Prostate gland (tissue), 2 donors: ENCODE measurements at places on chromosomes 4 and X.

DNA sequence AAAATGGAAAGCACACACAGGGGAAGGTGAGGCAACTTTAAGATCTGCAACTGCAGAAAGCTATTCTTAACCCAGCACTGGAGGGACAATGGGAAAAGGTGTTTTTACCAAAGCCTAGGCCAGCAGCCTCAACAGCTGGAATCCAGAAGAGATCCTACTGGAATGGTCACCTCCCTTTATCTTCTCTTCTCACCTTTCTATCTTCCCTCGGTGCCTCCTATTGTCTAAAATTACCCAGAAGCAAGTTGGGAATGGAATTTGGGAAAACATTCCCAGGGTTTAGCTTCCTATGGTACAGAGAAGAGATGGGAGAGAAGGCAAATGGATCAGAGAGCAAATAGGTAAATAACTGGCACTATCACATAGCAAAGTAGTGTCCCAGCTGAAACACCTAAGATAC is 73.1 kb downstream of the TIGD2 start:
- no peak for DNase-seq

DNA sequence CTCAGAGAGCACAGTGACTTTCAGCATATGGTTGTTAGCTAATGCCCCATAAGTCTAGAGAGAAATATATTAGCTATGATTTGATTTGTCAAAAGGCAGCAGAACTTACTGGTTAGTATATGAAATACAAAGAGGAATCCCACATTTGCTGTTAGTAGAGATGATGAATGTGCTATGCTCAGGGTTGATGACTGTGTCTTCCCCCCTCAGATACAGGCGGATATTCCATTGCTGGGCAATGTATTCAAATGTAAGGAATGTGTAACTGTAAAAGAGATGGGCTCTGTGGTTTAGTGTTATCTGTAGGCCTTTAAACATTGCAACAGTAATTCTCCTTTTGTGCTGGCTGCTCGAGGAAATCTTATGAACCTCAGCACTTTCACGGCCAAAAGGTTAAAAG is 528.9 kb upstream of the ARX start:
- DNase-seq: no peak

DNA sequence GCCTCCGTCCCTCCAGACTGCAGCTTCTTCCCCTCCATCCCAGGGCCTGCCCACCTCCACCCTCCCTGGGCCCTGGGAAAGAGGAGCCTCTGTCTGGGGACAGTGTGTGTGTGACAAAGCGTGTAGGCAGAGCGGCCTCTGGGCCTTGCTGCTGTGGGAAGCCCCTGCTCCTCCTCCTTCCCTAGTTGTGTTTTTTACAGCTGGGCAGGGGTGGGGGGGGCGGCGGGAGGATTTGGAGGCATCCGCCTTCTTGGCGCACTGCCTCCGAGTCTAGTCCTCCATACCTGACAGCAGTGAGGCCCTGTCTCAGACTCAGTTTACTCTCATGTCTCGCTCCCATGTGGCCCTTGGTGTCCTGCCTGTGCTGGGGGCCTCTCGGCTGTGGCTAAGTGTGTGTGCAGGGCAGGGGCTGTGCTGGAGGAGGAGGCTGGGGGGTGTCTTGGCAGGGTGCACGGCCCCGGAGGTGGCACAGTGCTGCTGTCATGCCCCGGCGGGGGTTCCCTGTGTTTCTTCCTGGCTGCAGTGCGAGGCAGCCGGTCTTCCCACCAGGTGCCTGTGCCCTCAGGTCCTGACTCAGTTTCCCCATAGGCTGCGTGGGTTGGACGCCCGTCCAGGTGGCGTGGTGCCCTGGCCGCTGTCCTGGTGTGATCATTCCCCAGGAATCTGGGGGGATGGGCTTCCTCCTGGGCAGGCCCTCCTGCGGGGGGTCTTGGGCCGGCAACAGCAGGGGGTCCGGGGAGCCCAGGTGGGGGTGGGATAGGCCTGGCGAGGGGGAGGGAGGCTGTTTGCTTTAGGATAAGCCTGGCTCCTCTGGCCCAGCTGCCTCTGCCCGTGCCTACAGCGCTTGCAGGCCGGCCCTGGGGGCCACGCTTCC is 7.0 kb downstream of the FGFRL1 start:
- no peak for DNase-seq

DNA sequence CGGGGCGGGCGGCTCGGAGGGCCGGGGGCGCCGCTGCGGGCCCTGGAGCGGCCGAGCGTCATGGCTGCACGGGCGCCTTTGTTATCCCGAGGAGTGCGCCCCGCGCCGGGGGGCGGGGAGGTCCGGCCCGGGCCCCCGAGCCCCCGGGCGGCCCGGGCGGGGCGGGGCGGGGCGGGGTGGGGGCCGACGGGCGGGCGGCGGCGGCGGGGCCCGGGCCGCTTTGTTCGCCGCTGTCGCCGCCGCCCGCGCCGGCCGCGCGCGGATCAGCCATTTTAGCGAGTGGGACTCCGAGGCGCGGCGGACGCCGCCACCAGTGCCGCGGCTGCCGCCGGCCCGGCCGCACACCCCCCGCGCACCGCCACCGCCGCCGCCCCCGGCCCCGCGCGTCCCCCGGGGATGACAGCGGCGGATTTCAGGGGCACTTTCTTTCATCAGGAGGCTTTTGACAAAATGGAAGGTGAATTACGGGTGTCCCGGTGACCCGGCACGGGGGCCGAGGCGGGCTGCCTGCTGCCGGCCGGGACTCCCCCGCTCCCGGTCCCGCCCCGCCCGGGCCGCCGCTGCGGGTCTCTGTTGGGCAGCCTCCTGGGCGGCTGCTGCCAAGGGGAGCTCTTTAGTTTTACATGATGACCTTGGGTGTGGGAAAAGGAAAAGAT is 1.2 kb downstream of the HMGB3 start:
- DNase-seq: no peak

DNA sequence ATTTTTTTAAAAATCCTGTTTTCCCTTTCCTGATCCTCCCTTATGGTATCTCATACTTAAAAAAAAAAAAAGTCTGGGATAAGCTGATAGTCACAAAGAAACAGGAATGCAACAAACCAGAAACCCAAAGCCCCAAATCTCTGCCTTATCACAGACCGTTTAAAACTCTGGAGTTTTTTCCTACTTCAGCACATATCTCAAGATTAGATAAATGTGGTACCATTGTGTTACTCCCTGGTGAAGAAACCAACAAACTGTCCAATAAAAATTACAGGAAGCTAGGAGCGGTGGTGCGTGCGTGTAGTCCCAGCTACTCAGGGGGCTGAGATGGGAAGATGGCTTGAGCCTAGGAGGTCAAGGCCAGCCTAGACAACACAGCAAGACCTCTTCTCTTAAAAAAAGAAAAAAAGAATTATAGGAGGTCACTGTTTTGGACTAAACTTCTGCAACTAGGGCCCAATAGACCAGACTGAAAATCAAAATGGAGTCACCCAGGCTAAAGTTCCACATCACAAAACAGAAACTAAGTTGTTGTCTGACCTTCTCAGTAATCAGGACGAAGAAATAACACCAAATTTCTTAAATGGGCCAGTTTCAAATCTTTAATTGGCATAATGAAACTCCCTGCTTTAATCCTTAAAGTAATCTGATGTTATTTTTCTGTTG is 51.9 kb downstream of the RBM47 start:
- DNase-seq: no peak

- no peak for DNase-seq
Measured at GRCh38 chr4:148651991-148652390, 209.8 kb upstream of the NR3C2 start.

DNA sequence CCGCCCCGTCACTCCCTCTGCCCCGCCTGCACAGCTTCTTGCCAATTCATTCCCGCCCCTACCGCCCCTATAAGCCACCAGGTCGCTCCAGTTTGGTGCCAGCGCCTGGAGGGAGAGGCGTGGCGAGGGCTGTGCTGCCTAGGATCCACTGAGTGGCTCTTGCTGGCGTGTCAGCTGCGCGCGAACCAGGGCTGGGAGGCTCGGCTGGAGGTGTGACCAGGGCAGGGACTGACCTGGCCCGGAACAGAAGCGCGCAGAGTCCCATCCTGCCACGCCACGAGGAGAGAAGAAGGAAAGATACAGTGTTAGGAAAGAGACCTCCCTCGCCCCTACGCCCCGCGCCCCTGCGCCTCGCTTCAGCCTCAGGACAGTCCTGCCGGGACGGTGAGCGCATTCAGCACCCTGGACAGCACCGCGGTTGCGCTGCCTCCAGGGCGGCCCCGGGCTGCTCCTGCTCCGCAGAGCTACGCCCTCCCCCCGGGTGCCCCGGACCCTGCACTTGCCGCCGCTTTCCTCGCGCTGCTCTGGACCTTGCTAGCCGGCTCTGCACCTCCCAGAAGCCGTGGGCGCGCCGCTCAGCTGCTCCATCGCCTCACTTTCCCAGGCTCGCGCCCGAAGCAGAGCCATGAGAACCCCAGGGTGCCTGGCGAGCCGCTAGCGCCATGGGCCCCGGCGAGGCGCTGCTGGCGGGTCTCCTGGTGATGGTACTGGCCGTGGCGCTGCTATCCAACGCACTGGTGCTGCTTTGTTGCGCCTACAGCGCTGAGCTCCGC is at the start of gene GPR78:
TSS of gene GPR78 (plus strand) at position 72 of the 773 bp plus-strand sequence. CDS start at position 663, 591 bp downstream.
- DNase-seq: no peak

- DNase-seq: no peak
Measured at GRCh38 chrX:66005830-66006449, 33.9 kb downstream of the VSIG4 start.

GRCh38 chrX:47112316-47112954 is 32.1 kb downstream of the NDUFB11 start:
- DNase-seq: peak; percentile 4

DNA sequence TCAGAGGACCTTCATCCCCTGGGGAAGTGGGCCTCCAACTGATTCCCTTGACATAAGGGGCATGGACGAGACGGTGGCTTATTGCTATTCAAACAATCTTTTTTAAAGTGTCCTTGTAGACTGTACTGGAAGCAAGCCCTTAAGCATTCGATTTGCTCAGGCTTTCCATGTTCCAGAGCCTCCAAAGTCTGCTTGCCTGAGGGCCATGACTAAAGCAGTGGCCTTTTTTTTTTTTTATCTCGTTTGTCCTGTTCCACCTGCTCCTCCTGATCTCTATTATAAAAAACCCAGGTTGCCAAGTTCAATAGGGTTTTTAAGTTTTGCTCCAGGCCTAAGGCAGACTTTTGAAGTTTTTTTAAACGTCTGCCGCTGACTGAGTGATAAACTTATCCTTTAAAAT is 103.7 kb upstream of the AADAT start:
- no peak for DNase-seq

- no peak for DNase-seq
Measured at GRCh38 chrX:13048280-13048679, 3.9 kb upstream of the FAM9C start.

- DNase-seq: no peak
Measured at GRCh38 chr4:146179784-146180370, 4.4 kb downstream of the LSM6 start.

- DNase-seq: no peak
Measured at GRCh38 chrX:123731258-123731986, 1.4 kb downstream of the THOC2 start.

DNA sequence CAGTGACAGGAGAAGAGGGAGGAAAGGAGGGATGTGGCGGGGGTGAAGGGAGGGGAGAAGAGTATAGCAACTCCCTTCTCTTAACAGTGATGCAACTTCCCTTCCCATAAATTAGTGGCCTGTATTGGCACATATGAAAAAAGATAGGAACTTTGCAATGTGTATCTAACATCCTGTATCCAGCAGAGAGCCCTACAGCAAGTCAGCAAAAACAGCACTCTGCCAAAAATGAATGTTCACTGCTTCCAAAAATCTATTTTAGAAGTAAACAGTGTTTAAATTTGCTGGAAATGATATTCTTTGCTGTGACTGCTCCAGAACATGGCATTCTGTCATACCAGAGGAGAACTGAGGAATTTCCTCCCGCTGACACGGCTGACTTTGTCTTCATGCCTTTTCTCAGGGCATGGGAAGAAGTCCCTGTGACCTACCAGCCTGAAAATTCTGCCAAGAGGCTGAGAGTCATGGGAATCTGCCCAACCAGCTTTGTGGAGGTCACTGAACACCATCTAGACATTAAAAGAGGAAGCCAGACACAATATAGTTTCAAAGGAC is 343.4 kb upstream of the RASGEF1B start:
- DNase-seq: no peak

GRCh38 chr4:105976915-105977314 is 81.6 kb downstream of the NPNT start:
- no peak for DNase-seq

DNA sequence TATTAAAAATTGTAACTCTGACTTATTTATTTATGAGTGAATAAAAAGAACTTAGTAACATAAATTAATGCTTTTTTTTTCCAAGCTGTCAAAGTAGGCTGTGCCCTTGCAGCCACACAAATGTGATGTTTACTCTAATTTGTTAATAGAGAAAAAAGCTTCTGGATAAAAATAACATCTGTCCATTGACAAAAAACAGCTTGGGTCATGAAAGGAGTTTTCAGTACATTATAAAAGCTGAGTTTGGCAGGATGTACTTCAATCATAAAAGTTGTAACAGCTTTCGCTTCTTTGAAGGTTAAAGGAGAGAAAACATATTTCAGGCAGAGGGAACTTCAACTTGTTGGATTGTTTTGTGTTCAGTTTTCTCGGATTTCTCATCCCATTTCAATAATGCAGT is 105.6 kb downstream of the SLC4A4 start:
- no peak for DNase-seq

- no peak for DNase-seq
Measured at GRCh38 chr4:7418131-7418943, 16.4 kb downstream of the PSAPL1 start.

DNA sequence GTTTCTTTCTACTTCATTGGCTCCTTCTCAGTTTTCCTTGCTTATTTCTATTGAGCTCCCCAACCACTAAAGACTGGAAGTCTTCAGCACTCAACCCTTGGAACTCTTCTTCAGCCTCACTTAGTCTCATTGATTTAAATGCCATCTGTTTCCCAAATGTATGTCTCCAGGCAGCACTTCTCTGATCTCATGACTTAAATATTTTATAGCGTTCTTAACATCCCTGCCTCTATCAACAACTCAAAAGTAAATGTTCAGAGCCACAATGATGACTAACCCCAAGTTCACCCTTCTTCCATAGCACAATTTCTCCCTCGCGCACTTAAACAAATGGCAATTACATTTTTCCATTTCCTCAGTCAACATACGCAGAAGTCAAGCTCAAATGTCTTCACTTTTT is 1393.3 kb downstream of the ARAP2 start:
- DNase-seq: no peak

- no peak for DNase-seq
Measured at GRCh38 chr4:184897895-184898294, 72.1 kb upstream of the ACSL1 start.

GRCh38 chr4:5510504-5510903 is 197.9 kb downstream of the EVC2 start:
- no peak for DNase-seq
